ENCODE measurements at places on chromosomes 13 and 19.
A peak's percentile ranks its signal among the peaks of the same experiment; 100 is the strongest.

GRCh38 chr13:111203736-111204389, 88.8 kb downstream of the ARHGEF7 start:
- DNase-seq: no peak

DNA sequence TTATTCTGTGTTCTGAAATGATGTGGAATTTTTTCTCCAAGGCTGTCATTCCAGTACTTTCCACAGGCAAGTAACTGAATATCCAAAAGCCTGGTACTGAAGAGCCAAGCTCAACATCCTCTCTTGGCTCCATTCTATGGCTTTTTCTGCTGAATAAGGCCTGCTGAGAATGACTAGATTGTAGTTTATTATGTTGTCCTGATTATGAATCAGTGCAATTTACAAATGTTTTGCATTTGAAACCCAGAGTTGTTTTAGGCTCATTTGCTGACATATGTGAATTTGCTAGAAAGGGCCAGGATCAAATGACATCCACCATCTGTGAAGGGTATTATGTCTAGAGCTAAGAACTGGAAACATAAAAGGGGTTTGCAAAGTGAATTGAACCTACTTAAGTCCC, 596.6 kb downstream of the KCTD12 start:
- no peak for DNase-seq

DNA sequence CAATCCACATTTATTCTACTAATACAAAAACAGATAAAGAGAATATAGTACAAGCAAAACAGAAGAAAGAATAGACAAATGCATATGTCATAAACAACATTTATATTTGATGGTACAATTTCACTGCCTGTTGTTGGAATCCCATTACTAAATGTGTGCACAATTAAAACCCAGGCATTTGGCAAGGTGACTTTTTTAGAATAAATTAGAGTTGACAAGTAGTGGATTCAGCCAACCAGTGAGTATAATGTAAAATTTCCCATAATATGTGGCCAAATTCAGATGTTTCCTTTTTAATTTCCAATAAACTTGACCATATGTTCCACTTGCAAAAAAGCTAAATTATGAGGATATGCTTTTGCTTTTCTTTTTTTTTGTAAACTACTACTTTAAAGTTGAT, 1578.8 kb downstream of the OLFM4 start:
- no peak for DNase-seq

DNA sequence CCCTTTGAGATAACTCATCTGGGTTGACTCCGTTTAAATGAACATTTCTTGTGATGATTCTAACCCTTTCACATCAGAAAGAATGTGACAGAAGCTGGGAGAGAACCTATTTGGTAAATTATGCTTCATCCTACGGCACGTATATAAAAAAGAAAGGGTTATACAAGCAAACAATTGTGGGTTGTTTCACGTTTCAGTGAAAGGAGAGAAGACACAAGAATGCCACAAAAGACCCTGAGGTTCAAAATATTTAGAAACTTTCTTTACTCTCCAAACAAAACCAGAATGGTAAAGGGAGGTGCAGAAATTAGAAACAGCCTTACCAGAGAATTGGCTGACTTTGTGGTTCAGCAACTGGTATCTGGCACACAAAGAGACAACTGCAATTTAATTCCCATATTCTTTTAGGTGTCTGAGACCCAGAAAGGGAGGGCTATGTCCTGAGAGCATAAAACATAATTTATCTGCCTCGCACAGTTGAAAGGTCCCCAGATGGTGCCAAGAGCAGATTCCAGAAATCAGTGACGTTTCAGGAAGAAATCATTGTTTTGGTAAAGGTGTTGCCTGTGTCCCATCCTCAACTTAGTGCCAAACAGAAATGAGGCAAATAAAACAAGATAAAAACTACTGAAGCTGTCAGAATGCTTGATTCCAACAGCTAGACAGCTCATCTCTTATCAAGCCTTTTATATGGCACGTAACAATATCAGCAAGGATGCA, 361.4 kb downstream of the EFNB2 start:
- no peak for DNase-seq

DNA sequence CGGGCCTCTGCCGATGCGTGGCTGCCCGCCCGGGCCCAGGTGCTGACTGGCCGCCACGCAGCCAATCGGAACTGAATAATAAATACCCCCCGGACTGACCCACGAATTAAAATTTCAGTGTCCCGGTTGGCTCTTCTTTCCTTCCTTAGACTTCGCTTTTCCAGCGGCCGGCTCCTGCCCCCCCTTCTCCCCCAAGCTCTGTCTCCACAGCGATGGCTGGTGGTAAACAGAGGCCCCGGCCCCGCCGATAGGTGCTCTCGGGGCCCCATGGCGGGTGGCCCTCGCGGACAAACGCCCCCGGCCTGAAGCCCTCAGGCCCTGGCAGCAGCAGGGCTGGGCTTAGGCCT, 2.6 kb downstream of the ZBTB7A start:
- DNase-seq: no peak

GRCh38 chr13:79482281-79482970, 1.5 kb downstream of the NDFIP2 start:
- DNase-seq: no peak

DNA sequence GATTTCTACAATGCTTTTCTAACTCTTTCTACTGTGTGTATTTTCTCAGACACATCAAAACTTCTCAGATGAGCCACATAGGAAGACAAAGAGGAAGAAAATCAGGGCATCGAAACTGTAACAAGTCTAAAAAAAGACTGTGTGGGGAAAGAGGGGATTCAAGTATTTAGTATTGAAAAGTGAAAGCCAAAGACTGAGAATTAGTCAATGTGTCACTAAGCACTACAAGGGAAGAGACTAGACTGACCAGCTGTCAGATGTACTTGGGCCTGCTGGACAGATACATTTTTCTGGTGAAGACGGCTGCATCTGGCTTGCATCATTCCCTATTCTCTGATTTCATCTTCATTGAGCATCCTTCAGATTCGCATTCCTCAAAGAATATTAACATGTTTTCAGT, 25.4 kb downstream of the COMMD6 start:
- DNase-seq: no peak

DNA sequence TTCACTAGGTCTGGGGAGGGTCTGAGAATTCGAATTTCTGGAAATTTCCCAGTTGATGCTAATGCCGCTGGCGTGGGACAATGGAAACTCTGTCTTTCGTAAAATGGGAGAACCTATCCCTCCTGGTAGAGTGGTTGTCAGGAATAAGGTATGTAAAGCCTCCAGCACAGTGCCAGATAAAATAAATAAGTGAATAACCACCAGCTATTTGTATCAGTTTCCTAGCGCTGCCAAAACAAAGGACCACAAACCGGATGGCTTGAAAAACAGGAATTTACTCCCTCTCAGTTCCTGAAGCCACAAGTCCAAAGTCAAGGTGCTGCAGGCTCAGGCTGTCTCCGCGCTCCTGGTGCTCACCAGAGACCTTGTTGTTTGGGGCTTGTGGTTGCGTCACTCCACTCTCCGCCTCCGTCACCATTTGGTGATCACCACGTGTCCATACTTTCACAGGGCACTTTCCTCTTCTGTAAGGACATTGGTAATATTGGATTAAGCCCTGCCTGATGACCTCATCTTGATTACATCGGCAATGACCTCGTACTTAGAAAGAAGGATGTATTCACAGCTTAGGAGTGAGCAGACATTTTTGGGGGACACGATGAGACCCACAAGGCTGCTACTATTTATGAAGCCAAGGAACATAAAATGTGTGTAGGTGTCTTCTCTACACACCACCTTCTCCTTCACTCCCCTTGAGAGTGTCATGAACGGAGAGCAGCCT, 428.5 kb downstream of the IRS2 start:
- peak; percentile 5 for DNase-seq

DNA sequence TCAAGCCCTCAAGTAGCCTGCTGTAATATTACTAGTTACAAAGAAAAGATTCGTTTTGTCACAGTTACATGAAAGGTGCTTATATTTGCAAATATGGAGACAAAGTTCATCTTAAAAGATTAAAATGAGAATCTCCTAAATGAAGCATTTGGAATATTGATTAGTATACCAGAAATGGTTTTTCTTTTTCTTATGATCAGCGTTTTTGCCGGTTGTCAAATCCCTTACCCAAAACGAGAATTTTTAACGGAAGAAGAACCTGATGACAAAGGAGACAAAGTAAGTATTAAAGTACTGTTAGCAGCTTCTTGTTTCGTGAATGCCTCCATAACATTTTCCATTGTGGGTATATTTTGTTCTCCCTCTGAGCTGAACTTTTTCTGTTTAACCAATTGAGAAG, 147.1 kb downstream of the CDK8 start:
- no peak for DNase-seq
